ENCODE measurements at places on chromosomes 4 and X. TPM values are rescaled to one million over a fixed set of nuclear protein-coding genes. Genes with fewer than 3 reads are reported as not detected.

PCSK1N gene
- 1.4 TPM for total RNA-seq

THAP9 gene
- 1.9 TPM for total RNA-seq

STEEP1 gene
- total RNA-seq = 18.5 TPM

BST1 gene
- total RNA-seq = 30.3 TPM

RADX gene
- total RNA-seq = not detected

REPS2 gene
- total RNA-seq = 0.81 TPM

ADAM29 gene
- total RNA-seq = not detected
